ENCODE measurements at places on chromosomes 4 and X. TPM values are rescaled to one million over a fixed set of nuclear protein-coding genes. Genes with fewer than 3 reads are reported as not detected.

DNA sequence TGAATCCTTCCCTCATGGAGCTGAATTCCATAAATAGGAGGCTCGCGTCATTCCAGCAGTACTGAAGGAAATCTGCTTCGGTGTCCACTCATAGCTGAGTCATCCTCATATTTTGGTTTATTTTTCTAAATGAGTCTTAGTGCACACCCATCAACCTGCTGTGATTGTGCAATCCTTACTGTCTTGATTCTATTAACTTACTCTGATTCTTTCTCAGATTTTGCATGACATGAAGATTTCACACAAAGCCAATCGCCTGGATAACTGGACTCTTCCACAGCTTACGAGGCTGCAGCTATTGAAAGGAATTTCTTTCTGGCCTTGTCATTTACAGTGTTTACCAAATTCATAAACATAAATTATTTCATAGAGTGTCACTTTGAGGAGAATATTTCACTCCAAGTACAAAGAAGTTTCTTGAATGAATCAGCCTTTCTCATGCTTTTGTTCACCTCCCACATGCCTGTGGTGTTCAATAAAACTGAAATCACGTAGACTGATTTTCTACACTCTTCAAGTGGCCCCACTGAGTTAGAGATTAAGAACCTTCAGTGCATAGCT, 207.6 kb upstream of the SLITRK2 start:
- DNase-seq, result no peak

- DNase-seq, result no peak
Measured at GRCh38 chr4:145716661-145717200, 36.8 kb downstream of the C4orf51 start.

DNA sequence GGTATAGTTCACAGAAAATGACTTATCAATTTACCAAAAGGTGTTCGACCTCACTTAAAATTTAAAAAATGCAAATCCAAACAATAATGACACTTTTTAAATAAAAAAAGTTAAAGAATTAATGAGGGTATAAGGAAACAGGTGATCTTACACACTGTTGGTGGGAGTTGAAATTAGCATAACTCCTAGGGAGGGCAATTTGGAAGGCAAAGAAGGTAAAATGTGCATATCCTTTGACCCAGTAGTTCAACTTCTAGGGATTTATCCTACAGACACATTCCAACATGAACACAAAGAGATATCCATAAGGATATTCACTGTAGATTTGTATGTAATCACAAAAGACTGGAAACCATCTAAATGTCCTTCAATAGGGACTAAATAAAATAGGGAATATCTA, 143.8 kb upstream of the DGKK start:
- no peak for DNase-seq

- no peak for DNase-seq
Measured at GRCh38 chr4:166091146-166091545, 218.1 kb downstream of the TLL1 start.

DNA sequence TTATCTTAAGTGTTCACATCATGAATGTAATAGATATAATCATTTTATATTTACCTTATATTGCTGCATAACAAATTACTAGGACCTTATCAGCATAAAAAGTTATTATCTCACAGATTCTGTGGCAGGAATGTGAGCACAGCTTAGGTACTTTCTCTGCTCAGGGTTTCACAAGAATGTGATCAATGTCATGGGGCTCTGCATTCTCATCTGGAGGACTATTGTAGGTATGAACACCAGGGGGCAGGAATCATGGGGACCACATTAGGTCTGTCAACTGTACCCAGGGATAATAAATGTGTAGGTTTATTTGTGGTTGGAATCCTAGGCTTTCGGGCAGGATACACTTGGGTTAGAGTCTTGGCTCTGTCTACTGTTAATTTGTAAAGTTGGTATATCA, 519.2 kb downstream of the ARAP2 start:
- no peak for DNase-seq

DNA sequence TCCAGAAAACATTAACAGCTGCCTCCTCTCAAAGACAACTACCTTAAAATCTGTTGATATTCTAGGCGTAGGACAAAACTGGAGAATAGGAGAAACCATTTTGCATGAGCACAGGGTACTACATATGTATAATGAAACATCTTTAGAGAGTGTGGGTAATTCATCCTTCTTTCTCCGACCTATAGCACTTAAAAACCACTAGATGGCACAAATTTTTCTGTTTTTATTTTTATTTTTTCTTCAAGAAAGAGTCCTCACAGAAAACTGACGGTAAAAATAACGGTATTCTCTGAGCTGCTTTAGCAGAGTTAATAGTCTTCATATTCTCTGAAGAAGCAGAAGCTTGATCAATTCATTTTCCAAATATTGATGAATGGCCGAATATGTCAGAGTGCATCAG, 14.6 kb downstream of the SMIM31 start:
- no peak for DNase-seq

The GABRA4 gene
- total RNA-seq, result 0.08 TPM

The NAA11 gene
- total RNA-seq, result not detected

DNA sequence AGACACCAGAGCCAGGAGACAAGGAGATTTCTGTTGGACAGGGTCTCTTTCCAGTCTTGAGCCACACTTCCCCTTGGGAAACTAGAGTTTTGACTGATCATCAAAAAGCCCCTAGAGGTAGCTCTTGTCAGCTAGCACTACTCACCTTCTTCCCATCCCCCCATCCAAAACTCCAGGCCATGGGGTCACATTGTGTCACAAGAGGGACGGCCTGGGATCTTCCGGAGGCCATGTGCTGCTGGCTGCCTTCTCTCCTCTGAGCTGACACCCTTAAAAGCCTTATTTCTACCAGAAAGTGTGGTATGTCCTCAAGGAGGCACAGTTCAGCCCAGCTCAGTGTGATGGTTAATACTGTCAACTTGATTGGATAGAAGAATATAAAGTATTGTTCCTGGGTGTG, 7.8 kb downstream of the PNMA3 start:
- DNase-seq, result no peak

DNA sequence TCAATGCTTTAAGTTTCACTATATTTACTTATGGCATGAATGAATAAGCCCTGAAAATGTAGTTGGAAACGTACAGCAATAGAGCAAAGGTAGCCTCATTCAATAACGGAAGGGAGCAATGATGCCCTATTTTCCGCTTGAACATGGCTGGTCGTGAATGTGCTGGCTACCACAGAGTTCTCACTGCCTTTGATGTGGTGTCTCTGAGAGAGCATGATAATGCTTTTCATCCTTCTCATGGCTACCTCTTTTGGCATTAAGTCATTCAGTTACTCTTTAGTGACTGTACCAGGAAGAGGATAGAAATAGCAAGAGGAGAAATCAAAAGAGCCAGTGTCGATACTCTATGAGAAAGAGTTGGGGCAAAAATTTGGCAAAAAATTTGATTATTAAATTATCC, 308.0 kb downstream of the PPP3CA start:
- no peak for DNase-seq

DNA sequence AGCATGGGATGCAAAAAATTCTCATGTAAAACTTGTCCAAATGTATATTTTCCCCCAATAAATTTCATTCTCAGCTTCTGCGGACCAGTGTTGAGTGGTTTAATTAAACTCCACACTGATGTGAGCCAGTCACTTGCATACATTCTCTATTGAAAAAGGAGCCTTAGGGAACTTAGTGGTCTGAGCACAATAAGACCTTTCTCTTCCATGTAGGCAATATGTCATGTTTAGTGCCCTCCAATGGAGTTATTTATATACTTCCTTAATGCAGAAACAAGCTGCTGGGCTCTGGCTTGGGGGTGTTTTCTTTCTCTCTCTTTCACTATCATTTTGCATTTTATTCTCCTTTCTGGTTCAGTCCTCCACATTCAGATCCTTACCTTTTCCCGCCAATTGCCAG, 196.9 kb downstream of the ANAPC10 start:
- DNase-seq, result no peak

The XAGE2 gene
- total RNA-seq, result not detected

The ZNF732 gene
- total RNA-seq, result 1.4 TPM

The MAGEA8 gene
- total RNA-seq, result not detected

DNA sequence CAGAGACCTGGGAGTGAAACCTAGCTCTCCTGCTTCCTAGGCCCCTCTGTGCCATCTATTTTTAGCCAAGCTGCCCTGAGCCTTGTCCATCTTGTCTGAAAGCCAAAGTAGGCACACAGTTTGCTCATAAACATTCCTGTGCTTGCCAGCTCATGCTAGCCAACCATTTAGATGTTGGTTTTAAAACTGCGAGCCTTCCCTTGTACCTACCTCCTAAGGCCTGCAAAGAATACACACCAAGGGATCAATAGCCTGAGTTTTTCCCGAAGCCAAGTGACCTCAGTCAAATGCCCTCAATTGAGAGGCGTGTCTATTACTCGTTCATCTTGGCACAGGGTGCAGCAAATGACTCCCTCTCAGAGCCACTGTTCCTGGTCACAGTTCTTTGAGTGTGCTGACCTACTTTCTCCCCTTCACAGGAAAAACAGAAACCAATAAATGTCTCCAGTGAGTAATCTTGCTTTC, 48.5 kb downstream of the ZCCHC12 start:
- DNase-seq, result peak; percentile 21

- DNase-seq, result no peak
Measured at GRCh38 chrX:139299309-139299708, 231.2 kb upstream of the F9 start.

The SSX1 gene
- 0.32 TPM for total RNA-seq

- DNase-seq, result peak; percentile 38
Measured at GRCh38 chr4:122003335-122003734, 51.5 kb upstream of the TRPC3 start.

Measured in colonic mucosa (tissue), 4 donors.